WTC11 (cell line): ENCODE measurements at places on chromosomes 6 and 20. TPM values are rescaled to one million over a fixed set of nuclear protein-coding genes. Genes with fewer than 3 reads are reported as not detected.

DNA sequence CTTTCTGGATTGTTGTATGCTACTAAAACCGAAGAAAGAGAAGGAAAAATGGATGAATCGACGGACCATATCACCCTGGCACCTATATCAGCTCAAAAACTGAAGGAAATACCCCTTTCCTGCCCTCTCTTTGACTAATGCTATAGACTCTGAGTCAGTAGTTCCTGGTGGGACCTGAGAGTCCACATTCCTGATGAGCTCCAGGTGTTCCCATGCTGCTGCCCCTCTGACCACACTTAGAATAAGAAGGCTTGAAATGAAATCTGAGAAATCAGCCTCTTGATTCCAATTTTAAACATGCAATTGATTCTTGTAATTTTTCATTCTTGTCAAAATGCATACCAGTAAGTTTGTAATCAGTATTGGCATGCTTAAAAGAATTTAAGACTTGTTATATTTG is 75.2 kb downstream of the PRL start:
- DNase-seq, result no peak

The BCAS4 gene
- total RNA-seq, result 25.8 to 31.0 TPM (median 29.8 TPM) in 3 replicates

DNA sequence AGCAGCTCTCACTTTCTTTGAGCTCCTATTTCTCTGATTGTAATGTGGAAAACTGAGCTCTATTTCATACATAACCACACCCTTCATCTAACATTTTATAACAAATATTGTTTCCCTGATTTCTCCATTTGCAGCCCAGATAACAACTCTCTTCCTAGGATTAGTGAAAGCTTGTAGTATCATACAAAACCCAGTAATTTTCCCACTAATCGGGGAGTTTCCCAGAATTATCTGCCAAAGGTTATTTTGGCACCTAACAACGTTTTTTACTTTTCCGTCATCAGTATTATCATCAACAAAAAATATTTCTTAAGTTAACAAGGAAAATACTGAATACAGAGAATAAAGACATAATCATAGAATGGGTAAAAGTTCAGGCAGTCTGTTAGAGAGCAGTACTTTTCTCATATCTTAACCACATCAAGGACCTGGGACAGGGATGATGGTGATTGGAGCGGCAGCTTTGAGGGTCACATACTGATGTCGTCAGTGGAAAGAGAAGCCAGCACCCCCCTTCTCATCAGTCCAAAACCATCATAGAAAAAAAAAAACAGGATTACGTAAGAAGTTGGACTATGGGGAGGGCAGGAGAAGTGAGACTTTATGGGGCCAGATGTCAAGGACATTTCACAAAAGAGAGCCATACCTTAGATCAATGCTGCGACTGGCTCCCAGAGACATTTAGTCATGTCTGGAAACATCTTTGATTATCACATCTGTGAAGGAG is 166.1 kb upstream of the TNFAIP3 start:
- DNase-seq, result no peak

DNA sequence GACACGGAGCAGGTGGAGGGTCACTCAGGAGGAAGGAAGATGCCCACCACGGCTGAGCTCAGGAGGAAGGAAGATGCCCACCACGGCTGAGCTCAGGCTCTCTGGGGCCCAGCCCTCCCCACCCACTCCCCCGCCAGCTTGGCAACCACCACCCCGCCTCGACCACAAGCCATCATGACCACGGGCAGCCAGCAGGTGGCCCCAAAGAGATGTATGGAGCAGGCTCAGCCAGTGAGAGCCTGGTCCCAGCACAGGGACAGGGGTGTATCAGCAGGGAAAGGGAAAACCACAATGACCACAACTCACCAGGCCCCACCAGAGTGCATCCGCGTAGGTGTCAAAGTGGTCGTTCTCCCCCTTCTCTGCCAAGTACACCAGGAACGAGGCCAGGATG is 30.4 kb downstream of the KCNQ2 start:
- peak; percentile 77 for DNase-seq

DNA sequence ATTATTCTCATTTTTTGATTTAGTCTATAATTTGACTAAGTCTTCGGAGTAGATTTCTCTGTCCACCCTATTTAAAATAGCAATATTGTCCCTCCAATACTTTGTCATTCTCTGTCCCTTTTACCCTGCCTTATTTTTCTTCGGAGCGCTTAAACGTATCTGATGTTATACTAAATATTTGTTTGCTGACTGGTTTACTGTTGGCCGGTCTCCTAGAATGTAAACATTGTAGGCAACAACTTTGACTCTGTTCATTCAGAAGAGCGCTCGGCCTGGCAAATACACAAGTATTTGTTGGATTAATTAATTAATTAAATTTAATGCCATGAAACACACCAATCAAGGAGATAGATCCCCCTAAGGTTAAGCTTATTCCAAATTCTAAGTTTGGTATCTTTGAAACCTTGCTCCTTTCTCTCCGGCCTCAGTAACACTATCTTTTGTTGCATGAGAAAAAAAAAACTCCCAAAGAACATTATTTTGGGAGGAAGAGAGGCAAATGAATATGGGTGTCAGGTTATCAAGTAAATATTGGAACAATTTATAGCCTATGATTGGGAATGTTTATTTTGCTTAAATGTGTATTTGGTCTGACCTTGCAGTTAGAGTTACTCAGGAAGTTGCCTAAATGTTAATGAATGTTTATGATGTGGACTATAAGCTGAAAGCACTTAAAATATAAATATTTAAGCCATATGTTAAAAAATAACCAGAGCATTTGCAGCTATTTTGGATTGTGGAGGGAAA is 231.1 kb downstream of the SOX4 start:
- no peak for DNase-seq
